Activated T-cell treated with anti-CD3 and anti-CD28 coated beads, Interleukin-2, amount 50 U/mL, for 1 hour (primary cell): ENCODE measurements at places on chromosomes 11 and 22.

GRCh38 chr22:33188326-33188725, 130.1 kb upstream of the SYN3 start:
- DNase-seq: no peak

DNA sequence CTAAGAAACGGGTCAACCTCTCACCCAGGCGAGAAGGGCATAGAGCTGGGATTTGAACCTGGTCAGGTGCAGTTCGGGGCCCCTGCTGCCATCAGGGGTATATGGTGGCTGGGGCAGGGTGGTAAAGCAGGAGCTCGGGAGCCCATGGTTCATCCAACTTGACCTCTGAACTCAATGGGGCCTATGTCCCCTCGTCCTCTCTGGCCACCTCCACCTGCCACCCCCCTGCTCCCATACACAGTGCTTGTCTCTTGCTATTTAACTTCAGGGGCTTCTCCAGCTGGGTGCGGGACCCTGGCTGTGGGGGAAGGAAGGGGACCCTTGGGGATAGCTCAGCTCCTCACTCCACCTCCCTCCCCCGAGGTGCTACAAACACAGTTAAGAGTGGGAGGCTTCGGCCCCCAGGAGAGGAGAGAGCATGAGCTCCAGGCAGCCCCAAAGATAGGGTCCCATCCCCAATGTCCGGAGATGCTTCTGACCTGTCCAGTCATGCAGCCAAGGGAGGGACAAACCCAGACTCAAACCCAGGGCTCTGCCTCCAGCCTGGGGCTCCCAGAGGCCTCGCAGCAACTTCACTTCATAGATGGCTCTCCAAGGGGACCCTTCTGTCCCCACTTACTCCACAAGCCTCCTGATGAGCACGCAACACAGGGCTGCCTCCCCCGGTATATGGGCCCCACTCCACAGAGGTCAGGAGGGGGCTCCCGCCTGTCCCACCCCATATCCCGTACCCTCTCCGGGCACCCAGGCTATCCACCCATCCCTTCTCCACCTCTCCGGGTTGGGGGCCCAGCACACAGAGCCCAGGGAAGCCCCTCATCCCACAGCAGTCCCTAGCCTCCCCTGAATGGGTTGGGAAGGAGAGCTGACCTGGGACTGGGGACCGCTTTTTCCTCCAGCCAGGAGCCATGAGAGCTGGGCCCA, 712 bp downstream of the IL2RB start:
- DNase-seq: peak; percentile 40

GRCh38 chr11:130611791-130612251, 163.4 kb downstream of the ADAMTS15 start:
- no peak for DNase-seq

- no peak for DNase-seq
Measured at GRCh38 chr11:12724301-12725054, 50.3 kb downstream of the TEAD1 start.

GRCh38 chr11:95593111-95593510, 196.5 kb downstream of the FAM76B start:
- no peak for DNase-seq

GRCh38 chr11:45432100-45432499, 146.0 kb upstream of the SYT13 start:
- DNase-seq: no peak

- DNase-seq: peak; percentile 26
Measured at GRCh38 chr11:120079750-120080610, 57.9 kb downstream of the TRIM29 start.

DNA sequence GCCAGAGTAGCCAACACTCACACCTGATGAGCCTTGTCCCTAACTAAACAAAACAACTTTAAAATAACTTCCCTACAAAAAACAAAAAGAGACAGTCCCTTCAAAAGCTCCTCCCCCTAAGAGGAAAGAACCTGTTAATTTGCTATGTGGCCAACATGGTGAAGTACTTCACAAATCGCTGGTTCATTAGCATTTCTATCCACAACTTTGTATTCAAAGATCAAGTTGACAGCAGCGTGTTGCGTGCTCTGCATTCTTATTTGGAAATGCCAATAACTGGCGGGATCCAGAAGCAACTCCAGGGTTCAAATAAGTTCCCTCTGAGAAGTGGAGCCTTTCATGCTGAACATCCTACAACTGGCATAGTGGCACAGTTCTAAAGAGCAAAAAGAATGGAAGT, 48.6 kb downstream of the CADM1 start:
- DNase-seq: no peak

DNA sequence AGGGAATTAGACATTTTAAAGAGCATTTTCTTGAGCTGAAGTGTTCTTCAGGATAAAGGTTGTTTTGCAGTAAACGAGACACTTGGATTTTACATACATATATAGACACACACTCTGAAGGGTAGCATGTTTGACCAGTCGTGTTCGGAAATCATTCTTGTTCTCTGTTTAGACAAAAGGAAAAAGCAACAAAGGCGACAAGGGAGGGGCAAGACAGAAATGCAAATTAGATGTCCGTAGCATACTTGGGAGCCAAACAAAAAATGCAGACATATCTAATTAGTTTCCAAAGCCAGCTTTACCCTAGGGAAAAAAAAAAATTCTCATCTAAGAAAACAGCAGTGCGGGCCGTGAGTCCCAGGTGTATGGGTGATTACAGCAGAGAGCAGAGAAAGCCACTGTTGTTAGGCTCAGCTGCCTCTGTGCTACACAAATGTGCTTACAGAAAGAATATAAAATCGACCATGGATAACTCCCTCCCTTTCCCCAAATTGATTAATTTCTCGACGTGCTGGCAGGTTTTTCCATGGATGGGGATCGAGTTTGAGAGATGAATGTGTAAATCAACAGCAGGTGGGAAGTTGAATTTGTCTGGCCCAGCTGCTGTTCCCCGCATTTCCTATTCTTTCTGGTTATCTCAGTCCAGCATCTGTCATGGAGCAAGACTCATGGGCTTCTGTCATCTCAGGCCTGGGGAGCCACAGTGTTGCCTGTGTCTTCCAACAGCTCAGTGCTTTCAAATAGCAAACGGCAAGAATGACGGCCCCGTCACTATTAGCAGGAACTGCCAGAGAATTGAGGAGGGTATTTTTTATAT, 176.5 kb upstream of the TTC12 start:
- no peak for DNase-seq

DNA sequence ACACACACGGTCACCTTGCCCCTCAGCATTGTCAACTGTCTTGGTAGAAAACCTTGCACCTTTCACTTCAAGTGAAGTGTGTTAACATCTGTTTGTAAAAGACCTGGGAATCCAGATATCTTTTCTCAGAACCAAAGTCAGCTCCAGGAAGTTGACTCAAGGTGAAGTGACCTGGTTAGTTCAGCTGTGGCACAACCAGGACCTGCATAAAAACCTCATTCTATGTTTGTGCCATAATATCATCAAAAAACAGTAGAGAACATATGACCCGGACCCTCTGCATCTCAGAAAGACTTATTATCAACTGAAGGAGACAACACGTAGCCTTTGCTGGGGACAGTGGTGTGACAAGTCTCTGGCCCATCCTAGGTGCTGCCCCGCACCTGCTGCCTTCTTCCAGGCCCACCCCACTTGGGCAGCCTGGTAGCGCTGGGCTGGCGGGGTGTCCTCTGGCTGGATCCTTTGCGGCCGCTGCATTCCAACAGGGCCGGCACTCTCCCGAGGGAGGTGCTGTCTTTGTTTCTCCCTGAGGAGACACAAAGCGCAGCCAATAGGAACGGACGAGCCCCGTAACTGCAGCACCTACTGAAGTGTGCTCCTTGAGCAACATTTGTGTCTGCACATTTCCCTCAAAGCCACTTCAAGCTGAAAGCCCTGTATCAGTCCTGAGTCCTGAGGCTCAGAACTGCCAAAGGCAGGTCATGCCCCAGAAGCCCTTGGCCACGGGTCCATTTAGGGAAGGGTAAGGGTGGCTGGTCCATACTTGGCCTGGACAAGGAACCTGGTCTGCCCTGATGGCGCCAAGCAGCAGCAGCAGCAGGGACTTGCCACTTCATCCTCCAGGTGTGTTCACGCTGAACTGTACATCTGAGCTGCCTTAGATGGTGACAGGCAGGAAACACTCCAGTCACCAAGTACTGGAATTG, 25.2 kb downstream of the LRRC74B start:
- no peak for DNase-seq

DNA sequence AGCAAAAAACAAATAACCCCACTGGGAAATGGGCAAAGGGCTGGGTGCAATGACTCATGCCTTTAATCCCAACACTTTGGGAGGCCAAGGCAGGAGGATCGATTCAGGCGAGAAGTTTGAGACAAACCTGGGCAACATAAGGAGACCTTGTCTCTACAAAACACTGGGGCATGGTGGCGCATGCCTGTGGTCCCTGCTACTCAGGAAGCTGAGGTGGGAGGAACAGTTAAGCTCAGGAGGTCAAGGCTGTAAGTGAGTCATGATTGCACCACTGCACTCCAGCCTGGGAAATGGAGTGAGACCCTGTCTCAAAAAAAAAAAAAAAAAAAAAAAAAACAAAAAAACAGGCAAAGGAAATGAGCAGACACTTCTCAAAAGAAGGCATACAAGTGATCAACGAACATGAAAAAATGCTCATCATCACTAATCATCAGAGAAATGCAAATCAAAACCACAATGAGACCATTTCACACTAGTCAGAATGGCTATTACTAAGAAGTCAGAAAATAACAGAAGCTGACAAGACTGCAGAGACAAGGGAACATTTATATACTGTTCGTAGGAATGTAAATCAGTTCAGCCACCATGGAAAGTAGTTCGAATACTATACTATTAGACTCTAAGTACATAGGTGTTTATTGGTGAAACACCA, 48.2 kb upstream of the SMCO4 start:
- no peak for DNase-seq

GRCh38 chr11:33912405-33913361, 20.8 kb upstream of the LMO2 start:
- DNase-seq: no peak

DNA sequence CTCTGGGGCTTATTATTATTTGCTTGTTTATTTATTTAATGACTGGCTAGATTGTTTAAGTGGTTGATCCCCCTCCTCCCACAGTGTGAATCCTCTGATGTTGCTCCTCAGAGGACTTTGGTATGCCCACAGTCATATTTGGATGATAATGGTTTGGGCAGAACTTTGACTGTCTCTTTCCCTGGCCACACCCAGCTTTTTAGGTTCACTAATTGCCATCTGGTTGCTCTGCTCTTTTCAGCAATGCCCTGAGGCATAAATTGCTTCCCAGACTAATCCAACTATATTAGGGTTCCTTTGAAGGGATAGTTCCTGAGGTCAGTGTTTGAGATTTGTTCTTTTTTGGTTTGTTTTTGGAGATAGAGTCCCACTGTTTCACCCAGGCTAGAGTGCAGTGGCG, 99.3 kb upstream of the RRM1 start:
- no peak for DNase-seq

DNA sequence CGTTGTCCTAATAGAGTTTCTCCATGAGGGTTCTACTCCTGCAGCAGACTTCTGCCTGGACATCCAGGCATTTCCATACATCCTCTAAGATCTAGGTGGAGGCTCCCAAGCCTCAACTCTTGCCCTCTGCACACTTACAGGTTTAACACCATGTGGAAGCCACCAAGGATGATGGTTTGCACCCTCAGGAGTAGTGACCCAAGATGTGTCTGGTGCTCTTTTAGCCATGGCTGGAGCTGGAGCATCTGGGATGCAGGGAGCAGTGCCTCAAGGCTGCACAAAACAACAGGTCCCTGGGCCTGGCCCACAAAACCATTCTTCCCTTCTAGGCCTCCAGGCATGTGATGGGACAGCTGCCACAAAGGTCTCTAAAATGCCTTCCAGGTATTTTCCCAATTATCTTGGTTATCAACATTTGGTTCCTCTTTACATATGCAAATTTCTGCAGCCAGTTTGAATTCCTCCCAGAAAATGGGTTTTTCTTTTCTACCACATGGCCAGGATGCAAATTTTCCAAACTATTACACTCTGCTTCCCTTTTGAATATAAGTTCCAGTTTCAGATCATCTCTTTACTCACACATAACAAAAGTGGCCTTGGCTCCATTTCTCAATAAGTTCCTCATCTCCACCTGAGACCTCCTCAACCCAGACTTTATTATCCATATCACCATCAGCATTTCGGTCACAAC, 69.5 kb upstream of the GNAZ start:
- DNase-seq: no peak

DNA sequence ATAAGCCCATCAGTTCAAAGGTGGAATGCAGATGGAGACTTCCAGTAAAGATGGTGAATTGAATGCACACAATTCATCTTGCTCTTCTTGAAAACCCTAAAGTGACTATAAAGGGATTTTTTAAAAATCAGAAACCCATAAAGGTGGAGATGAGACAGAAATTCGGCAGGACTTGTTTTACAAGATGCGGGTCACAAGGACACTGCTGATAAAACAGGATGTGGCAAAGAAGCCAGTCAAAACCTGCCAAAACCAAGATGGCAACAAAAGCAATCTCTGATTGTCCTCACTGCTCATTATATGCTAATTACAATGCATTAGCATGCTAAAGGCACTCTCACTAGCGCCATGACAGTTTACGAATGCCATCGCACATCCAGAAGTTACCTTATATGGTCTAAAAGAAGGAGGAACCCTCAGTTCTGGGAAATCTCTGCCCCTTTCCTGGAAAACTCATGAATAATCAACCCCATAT, 137.1 kb downstream of the NECTIN1 start:
- no peak for DNase-seq

- no peak for DNase-seq
Measured at GRCh38 chr11:72825661-72826060, 11.4 kb downstream of the ATG16L2 start.

GRCh38 chr11:71335371-71335770, 83.0 kb upstream of the SHANK2 start:
- DNase-seq: no peak

- DNase-seq: peak; percentile 61
Measured at GRCh38 chr11:123707606-123708205, 33.8 kb downstream of the ZNF202 start.

- no peak for DNase-seq
Measured at GRCh38 chr22:34783436-34783835, 282.5 kb upstream of the ISX start.

DNA sequence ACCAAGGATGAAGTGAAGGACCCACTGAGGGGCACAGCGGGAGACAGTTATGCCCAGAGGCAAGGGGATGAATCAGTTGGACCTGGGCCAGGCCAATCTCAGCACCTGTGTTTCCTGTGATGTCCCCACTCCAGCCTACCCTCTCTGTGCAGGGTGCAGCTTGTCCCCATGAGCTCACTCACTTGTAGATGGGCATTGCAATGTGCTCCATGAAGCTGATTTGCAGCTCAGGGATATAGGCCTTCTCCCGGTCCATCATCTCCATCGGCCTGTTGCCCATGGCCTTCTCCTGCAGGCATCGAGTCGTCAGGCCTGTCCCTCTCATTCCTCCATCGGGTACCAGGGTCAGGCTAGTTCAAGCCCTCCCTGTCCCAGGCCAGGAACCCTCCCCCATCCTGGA, 96.2 kb downstream of the PDE2A start:
- peak; percentile 2 for DNase-seq

GRCh38 chr22:26592421-26592891, 2.5 kb upstream of the TPST2 start:
- peak; percentile 38 for DNase-seq

DNA sequence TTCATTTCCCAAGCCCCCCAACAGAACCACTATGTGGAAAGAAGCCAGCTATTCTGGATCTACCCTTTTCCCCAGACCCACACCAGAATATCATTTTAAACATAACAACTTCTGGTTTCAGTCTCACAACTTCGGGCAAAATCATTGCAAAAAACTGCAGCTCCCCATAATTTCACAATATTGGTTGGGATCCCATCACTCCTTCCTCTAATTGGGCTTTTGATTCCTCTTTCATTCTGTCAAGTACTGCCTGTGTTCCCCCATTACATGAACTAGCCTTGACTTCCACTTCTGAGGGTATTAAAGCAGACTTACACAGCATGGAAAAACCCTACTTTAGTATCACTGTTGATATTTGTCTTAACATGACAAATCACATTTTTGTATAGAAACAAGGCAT, 4.1 kb upstream of the APOL3 start:
- no peak for DNase-seq

GRCh38 chr11:1291295-1292017, 18.0 kb downstream of the TOLLIP start:
- DNase-seq: peak; percentile 10
